ENCODE measurements at places on chromosomes 4 and X.
A peak's percentile ranks its signal among the peaks of the same experiment; 100 is the strongest.

DNA sequence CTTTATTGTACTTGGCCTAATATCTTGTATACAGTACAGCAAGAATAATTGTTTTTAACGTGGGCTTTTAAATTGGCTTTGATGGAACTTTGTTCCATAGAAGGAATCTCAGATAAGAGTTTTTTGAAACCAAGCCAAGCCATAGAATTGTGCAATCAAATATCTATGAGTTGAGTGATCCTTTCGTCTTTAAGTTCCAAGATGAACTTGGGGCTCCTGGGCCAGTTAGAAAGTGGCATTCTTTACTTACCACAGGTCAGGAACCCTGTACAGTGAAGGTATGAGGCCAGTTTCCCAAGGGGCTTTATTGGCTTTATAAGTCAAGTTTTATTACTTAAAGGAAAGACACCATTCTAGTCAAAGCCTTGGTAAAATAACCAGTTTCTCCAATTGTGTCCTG, 2104.2 kb downstream of the PCDH7 start:
- DNase-seq = peak; percentile 66

- no peak for DNase-seq
These were observed 254.5 kb upstream of the PPARGC1A start for GRCh38 chr4:24144381-24144780.

- peak; percentile 83 for DNase-seq
These were observed 168.6 kb downstream of the NSUN7 start for GRCh38 chr4:40918330-40918729.

- no peak for DNase-seq
These were observed 29.9 kb downstream of the VEGFC start for GRCh38 chr4:176762661-176763308.

- no peak for DNase-seq
These were observed 5.5 kb upstream of the HPRT1 start for GRCh38 chrX:134454506-134454905.

- no peak for DNase-seq
These were observed 143.7 kb downstream of the RPA4 start for GRCh38 chrX:97027384-97027922.

DNA sequence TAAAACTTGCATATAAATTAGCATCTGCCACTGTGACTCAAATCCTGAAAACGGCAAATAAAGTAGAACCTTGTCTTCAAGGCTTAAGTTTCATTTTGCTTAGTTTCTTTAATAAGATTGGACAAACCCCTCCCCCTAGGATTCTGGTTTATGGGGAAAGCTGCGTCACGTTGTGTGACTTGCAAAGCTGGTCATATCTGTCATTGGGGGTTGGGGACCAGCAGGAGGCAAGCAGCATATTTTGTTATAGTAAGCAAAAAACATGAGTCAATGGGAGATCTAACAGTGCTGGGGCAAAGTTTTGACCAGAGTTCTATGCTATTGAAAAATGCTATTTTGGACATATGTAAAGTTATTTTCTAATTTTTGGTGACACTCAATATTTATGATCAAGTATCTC, 407.3 kb downstream of the PCDH18 start:
- DNase-seq = peak; percentile 58

- no peak for DNase-seq
These were observed 172.8 kb upstream of the EDNRA start for GRCh38 chr4:147307896-147308674.

DNA sequence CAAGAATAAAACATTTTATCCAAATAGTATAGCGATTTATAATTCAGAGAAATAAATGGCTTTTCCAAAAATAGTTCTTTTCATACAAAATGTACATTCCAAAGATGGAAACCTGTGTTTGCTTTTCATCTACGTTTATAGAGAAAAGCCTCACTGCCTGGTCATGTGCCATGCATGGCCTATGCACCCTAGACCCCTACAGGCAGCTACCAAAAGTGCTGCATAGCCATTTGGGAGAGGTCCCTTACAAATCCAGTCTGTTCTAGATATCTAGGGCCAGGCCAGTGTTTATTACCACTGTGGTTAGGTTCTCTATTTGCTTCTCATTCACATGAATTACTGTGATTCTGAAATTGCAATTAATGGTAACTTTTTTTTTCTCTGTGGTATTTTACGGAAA, 17.2 kb downstream of the HMGB2 start:
- DNase-seq = no peak

DNA sequence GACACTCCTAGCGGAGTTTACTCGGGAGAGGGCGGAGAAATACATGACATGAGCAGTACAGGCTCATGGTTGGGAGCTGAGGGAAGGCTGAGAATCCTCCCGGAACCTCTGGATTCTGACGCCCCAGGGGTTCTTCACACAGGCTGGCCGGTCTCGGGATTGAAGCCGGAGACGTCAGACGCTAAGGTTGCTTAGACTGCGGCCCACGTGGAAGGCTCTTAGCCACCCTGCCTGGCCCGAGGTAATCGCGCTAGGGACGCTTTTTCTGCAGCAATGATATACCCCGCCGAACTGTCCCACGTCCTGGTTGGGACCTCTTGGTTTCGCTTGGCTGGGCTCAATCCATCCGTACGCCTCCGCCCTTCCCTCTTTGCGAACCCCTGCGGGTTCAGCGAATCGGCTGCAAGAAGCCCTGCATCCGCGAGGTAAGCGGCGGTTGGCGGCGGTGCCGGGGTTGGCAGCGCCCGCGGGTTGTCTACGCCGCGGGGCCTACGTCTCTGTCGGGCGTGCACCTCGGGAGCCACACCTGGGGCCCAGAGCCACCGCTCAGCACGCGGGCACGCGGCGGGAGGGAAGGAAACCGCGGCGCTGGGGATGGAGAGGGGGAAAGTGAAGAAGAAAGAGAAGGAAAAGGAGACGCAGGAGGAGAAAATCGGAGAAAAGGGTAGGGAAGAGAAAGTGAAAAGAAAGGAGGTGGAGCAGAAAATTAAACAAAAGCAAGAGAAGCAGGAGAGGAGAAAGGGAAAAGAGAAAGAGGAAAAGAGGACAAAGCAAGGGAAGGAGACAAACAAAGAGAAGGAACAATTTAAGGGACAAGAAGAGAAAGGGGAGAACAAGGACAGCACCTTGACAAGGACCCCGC, at the start of gene ARL9:
Gene ARL9, plus strand, starts transcription at position 523 of the 862 bp plus-strand sequence. Its CDS starts 72 bp downstream, at position 595.
- peak; percentile 48 for DNase-seq

Measured in fibroblast of upper back skin (primary cell).